ENCODE measurements at places on chromosomes 13 and 19.

DNA sequence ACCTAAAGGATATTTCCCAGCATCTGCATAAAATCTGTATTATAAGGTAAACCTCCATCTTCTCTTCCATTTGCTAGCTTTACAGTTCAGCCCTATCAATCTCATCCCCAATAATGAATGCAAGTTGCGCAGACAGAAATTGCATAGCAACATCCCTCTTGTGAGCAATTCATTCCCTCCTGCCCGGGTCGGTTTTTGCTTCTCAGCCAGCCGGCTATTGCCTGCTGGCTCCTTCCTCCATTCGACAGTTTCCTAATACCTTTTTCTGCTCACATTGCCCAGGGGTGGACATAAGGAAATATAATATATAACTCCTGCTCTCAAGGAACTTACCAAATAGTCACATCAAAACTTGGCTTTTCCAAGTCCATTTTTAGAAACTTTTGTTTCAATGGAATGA lies 125.2 kb downstream of the FGF9 start:
- DNase-seq: peak; percentile 68

GRCh38 chr19:6686628-6686975 lies 16.6 kb upstream of the TNFSF14 start:
- DNase-seq: no peak

- no peak for DNase-seq
These were observed 35.2 kb downstream of the CAPN12 start for GRCh38 chr19:38709119-38709518.

DNA sequence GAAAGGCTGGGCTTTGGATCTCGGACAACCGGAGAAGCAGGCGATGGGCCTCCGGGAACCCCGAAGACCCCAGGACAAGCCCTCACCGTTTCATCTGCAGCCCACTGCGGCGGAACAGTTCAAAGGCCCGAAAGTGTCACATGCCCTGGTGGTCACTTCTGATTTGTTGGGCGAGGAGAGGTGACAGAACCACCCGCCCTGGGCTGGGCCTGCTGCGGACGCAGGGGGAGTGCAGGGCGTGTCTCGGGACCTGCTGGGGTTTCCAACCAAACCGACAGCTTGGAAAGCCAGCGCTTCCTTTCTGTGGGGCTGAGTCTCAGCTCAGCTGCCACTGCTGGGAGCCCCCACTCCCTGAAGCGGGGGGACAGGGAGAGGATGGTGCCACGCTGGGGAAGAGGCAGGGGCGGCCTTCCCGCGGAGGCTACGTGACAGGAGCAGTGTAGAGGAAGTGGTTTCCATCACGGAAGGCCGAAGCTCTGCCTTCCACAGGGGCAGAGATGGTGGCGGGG lies 22.8 kb upstream of the ZBTB7A start:
- DNase-seq: no peak
